SJSA1 (cell line): ENCODE measurements at places on chromosomes 12 and 14.

- no peak for DNase-seq
These were observed 340.5 kb downstream of the VRK1 start for GRCh38 chr14:97137705-97138104.

- DNase-seq, result no peak
These were observed 80.9 kb downstream of the SLC41A2 start for GRCh38 chr12:104877103-104877705.

GRCh38 chr12:124758266-124759220 lies 105.1 kb downstream of the SCARB1 start:
- no peak for DNase-seq

DNA sequence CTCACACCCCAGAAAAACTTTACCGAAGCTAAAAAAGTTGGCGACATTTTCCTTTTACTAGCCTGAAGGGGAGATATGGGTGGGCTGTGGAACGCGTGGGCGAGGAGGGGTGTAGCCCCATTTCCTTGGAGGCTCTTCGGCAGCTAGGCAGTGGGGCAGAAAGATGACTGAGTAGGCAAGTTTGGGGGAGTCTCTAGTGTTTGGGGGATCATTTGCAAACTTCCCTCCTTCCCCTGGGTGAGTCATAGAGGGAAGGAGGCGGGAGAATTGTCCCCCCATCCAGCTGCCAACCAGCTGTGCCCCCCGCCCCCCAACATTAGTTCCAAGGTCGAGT lies 2.3 kb downstream of the GLI1 start:
- no peak for DNase-seq

DNA sequence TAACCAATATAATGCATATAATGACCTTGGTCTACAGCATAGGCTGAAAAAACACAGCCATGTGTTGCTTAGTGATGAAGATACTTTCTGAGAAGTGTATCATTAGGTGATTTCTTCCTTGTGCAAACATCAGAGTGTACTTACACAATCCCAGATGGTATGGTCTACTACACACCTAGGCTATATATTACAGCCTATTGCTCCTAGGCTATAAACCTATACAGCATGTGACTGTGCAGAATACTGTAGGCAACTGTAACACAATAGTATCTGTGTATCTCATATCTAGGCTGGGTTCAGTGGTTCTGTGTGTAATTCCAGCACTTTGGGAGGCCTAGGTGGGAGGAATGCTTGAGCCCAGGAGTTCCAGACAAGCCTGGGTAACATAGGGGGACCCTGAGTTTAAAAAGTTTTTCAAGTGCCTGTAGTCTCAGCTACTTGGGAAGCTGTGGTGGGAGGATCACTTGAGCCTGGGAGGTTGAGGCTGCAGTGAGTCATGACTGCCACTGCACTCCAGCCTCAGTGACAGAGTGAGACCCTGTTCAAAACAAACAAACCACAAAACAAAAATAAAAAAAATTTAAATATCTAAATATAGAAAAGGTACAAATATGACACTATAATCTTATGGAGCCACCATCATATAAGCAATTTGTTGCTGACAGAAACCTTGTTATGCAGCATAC lies 66.6 kb downstream of the GRIP1 start:
- DNase-seq, result no peak

GRCh38 chr12:54175200-54175963 lies 13.4 kb downstream of the SMUG1 start:
- DNase-seq, result no peak
